ENCODE measurements at places on chromosomes 11 and 22.

- peak; percentile 48 for DNase-seq
These were observed 72.8 kb upstream of the SPON1 start for GRCh38 chr11:13889552-13890249.

GRCh38 chr22:49196046-49196511, 631.6 kb downstream of the BRD1 start:
- no peak for DNase-seq

GRCh38 chr22:48799227-48799970, 1028.3 kb downstream of the BRD1 start:
- no peak for DNase-seq

GRCh38 chr11:76119032-76119431, 87.3 kb downstream of the WNT11 start:
- no peak for DNase-seq

- DNase-seq: no peak
These were observed 9.3 kb downstream of the TTLL8 start for GRCh38 chr22:50048836-50049235.

DNA sequence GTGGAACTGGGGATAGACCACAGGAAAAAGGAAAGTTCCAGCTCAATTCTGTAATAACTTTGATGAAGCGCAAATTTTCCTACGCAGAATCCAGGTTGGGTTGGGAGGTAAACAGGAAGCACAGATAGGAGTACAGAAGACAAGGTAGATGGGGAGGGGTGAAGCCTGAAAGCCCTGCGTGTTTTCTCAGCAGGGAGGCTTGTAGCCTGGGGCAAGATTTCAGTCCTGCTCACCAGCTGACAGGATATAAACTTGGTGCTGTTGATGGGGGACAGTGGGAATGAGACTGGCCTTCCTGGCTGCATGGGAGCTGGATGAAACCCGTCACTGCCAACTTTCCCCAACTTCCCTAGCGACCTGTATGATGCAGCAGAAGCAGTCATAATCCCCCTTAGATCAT, 114.9 kb downstream of the ARHGAP32 start:
- no peak for DNase-seq

GRCh38 chr11:111526501-111526900, 11.9 kb downstream of the HOATZ start:
- no peak for DNase-seq

DNA sequence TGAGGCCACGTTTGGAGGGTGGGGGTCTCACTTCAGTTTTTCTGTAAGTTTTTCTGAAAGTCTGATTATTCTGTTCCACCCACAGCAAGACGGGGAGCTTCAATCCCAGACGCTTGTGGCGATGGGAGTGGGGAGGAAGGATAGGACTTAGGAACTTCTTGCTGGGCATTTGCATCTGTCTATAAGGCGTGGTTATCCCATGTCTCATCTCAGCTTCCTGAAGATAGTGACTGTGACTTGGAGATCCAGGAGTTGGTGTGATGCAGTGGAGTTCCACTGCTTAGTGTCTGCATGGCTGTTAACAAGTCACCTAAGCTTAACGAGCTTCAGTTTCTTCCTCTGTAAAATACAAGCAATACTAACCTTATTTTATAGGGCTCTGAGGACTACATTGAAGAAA, 58.9 kb upstream of the BARX2 start:
- no peak for DNase-seq

- DNase-seq: no peak
These were observed 129.4 kb downstream of the OSBP2 start for GRCh38 chr22:30824096-30824495.

- DNase-seq: no peak
These were observed 43.1 kb downstream of the FAM168A start for GRCh38 chr11:73554671-73555320.

DNA sequence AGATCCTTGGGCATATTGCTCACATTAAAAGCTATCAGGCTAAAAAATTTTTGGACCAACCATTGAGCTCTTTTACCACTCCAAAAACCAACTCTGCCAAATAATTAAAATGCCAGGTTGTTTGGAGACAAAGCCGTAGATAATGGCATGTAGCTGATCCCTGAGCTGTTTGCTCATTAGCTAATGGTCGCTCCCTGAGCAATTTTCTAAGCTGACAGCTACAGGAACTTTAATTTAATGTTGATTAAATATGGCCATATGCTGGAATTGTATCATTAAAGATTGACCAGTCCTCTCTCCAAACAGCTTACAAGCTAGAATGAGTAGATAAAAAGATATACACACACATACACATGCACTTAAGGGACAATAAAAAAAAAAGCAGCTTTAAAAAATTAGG, 216.2 kb upstream of the ARHGAP20 start:
- no peak for DNase-seq

DNA sequence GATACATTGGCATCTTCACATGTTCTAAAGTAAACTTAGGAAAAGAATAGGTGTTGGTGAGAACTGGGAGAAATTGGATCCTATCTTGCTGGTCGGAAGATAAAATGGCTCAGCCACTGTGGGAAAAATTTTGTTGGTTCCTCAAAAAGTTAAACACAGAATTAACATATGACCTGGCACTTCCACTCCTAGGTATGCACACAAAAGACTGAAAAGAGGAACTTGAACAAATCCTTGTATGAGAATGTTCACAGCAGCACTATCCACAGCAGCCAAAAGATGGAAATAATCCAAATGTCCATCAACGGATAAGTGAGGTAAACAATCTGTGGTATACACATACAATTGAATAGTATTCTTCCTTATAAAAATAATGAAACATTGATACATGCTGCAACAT, 4.8 kb upstream of the TPH1 start:
- no peak for DNase-seq

GRCh38 chr11:111414267-111414931, 35.3 kb upstream of the POU2AF1 start:
- no peak for DNase-seq

DNA sequence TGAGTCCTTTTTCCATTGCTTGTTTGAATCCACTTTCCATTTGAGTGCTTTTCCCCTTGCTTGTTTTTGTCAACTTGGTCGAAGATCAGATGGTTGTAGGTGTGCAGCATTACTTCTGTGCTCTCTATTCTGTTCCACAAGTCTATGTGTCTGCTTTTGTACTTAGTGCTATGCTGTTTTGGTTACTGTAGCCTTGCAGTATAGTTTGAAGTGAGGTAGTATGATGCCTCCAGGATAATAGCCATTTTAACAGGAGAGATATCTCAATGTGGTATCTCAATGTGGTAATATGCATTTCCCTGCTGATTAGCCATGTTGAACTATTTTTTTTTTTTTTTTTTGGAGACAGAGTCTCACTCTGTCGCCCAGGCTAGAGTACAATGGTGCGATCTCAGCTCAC, 16.7 kb downstream of the ACRV1 start:
- DNase-seq: no peak

DNA sequence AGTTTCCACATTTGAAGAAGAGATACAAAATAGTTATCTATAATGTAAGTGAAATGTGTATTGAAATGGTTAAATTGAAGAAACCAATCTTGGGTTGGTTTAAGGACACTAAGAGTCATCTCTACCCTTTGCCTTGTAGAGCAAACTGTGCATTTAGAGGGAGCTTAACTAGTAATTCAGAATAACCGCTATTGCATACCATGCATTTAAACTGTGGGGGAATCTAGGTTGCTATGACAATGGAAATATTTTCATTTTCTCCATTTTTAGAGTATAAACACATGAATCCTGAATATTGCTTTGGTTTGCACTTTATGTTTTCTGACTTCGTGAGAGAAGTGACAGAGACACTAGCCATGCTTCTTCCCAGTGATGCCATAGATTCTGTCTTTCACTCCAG, 39.7 kb downstream of the FAT3 start:
- no peak for DNase-seq

- DNase-seq: no peak
These were observed 35.0 kb downstream of the GRIK4 start for GRCh38 chr11:120546312-120547205.

DNA sequence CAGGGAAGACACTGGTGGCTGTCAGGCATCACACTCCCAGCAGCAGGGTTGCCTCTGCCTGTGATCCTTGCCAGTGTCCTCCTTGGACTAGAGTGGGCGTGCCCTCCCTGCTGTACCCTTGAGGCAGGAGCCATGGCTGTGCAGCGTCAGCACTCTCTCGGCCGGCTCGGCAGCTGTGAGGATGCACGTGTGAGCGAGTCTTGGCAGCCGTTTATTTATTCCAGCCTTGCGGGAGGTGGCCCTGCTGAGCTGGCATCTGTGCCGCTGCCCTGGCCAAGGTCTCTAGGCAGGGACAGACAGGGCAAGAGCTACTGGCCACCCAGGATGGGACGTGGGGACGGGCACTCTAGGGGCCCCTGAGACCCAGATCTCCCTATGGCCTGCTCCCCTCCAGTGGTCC, 33.9 kb downstream of the TSPAN4 start:
- DNase-seq: no peak

GRCh38 chr11:116199182-116199581, 573.6 kb downstream of the BUD13 start:
- DNase-seq: peak; percentile 76

DNA sequence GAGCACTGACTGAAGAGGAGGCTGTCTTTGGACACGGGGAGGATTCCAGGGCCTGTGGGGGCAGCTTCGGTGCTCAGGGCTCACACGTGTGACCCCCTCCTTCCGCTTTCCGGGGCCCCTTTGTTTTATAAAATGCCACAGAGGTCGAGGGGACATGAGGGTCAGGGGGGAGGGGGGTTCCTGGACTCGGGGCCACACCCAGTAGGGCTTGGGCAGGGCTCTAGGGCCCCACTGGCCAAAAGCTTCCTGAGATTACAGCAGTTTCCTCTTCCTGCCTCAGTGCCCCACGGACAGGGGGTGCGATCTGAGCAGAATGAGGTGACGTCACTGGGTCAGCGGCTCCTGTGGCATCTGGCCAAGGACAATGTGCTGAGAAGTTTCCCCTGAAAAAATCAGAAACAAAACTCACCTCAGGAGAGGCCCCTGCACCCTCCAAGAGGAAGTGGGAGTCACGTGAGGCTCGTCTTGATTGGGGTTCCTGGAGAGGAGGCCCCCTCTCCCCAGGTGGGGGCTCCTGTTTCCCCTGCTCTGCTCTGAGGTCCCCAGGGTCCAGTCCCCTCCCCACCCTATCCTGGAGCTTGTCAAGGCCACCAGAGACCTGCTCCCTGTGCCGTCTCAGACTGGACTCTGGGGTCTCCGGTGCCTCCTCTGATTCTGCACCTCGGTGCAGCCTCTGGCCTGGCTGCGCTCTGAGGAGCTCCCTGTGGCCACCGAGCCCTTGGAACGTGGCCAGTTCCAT, 6.4 kb upstream of the IFITM3 start:
- DNase-seq: no peak

DNA sequence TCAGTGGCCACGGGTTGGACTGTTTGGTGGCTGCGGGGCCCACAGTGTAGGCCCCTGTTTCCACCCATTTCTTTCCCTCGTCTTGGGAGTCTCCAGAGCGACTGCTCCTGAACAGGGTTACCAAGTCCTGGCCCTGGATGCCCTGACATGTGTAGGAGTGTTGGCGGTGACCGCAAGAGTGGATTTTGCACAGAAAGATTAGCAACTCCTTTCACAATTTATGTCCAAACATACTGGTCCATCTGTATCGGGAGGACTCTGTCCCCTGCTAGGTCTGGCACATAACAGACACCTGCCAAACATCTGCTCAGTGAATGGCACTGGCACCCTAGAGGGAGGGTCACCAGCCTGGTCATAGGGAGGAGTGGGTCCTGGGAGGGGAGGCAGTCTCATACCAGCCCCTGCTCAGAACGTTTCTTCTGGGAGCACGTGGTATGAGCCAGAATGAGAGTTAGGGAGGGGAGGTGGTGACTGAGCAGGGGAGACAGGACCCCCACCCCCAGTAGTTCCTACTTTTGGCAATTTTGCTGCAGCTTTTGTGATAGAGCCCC, 3.4 kb upstream of the APOA1 start:
- no peak for DNase-seq

- DNase-seq: no peak
These were observed 14.2 kb downstream of the CD3E start for GRCh38 chr11:118318581-118319336.

DNA sequence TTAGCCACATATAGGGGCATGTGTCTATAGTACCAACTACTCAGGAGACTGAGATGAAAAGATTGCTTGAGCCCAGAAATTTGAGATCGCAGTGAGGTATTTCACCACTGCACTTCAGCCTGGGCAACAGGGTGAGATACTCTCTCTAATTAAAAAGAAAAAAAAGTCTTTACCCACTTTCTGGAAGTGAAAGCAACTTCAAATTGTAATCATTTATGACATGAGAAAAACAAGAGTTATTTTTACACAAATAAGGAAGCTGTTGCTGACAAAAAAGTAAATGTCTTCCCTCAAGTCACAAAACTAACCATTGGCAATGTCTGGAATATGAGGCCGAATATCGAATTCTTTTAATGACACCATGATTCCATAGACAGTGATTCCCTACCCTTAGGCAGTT, 71.4 kb downstream of the GLYATL1 start:
- DNase-seq: no peak

GRCh38 chr11:65454696-65455456, 32.3 kb downstream of the NEAT1 start:
- DNase-seq: peak; percentile 75

- no peak for DNase-seq
These were observed 122.3 kb downstream of the BRD1 start for GRCh38 chr22:49705216-49705971.

DNA sequence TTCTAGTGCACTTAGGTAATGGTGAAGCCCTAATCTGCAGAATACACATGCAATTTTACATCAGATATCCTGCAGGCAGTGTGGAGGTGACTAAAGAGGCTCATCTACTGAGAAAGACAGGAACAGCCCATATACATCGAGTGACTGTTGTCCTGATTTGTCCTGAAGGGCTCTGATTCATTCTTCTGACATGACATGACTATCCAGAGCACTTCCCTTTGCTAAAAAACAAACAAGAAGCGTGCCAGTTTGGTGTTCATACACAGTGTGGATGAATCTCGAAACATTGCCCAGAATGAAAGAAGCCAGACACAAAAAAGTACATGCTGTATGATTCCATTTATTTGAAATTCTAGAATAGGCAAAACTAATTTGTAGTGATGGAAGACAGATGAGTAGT, 48.0 kb upstream of the AMPD3 start:
- DNase-seq: no peak

- no peak for DNase-seq
These were observed 50.9 kb upstream of the PANX1 start for GRCh38 chr11:94077552-94078293.

- DNase-seq: no peak
These were observed 39.4 kb downstream of the ST14 start for GRCh38 chr11:130198964-130199363.

- no peak for DNase-seq
These were observed 49.9 kb downstream of the ST3GAL4 start for GRCh38 chr11:126405374-126405773.

DNA sequence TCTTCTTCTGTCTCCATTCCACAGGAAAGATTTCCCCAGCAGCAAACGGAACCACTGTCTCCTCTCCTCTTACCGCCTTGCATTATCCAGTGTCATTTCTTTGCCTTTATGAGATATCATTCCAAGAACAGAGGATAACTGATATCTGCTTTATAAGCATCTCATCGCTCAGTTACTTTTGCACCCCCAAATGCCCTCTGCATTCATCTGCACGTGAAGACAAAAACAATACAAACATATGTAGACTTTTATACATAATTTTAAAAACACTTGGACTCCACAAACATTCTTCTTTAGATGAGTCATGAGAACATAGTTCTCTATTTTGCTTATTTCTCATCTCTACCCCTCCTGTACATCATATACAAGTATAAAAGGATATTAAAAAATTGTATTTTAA, 512 bp upstream of the OR51T1 start:
- DNase-seq: no peak
